ENCODE measurements at places on chromosomes 1 and 21.

- peak; percentile 24 for DNase-seq
Measured at GRCh38 chr1:154186177-154186576, 5.7 kb downstream of the TPM3 start.

DNA sequence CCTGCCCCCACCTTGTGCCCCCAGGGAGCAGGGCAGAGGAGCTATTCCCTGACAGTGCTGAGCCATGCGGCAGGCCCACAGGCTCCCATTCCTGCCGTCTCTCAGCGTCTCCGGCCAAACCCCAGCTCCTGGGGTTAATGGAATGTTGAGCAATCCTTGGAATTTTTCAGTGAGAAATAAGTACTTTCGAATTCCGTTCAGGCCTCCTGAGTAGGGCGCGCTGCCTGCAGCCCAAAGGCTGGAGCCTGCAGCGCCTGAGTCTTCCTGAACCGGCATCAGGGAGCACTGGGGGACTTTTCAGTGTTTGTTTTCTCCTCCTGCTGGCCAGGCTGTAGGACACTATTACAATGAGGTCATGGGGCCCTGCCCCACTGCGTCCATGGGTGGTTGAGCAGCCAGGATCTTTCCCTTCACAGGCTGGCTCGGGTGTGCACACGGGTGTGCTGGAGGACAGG lies 33.3 kb upstream of the CSF1 start:
- DNase-seq, result peak; percentile 97

GRCh38 chr1:102097451-102097850 lies 100.7 kb upstream of the OLFM3 start:
- DNase-seq, result no peak

GRCh38 chr1:41714638-41715389 lies 203.9 kb downstream of the HIVEP3 start:
- peak; percentile 33 for DNase-seq

GRCh38 chr1:232477728-232478127 lies 152.2 kb downstream of the SIPA1L2 start:
- DNase-seq, result peak; percentile 89

GRCh38 chr1:34013958-34014737 lies 150.3 kb downstream of the HMGB4 start:
- peak; percentile 11 for DNase-seq

GRCh38 chr1:53260631-53261247 lies 22.4 kb upstream of the MAGOH start:
- no peak for DNase-seq

- no peak for DNase-seq
Measured at GRCh38 chr1:184506481-184506880, 119.7 kb downstream of the C1orf21 start.

All from fibroblast of skin of back (primary cell).